ENCODE measurements at places on chromosomes 11 and 22. TPM values are rescaled to one million over a fixed set of nuclear protein-coding genes. Genes with fewer than 3 reads are reported as not detected.

LRP4 gene
- total RNA-seq = 8.9 TPM

OOSP4B gene
- not detected for total RNA-seq

SEPTIN5 gene
- 28.7 TPM for total RNA-seq

CCDC89 gene
- 1.0 TPM for total RNA-seq
